ENCODE measurements at places on chromosomes 16 and 17. TPM values are rescaled to one million over a fixed set of nuclear protein-coding genes. Genes with fewer than 3 reads are reported as not detected.
A peak's percentile ranks its signal among the peaks of the same experiment; 100 is the strongest.

The TBC1D3K gene
- 0.43 TPM for total RNA-seq

The ZG16 gene
- not detected for total RNA-seq

The CLEC3A gene
- not detected for total RNA-seq

The PYCARD gene
- 17.2 TPM for total RNA-seq

The TNP2 gene
- not detected for total RNA-seq

The ELMO3 gene
- 0.61 TPM for total RNA-seq

The GLIS2 gene
- total RNA-seq = 0.80 TPM

The MT1A gene
- total RNA-seq = not detected

DNA sequence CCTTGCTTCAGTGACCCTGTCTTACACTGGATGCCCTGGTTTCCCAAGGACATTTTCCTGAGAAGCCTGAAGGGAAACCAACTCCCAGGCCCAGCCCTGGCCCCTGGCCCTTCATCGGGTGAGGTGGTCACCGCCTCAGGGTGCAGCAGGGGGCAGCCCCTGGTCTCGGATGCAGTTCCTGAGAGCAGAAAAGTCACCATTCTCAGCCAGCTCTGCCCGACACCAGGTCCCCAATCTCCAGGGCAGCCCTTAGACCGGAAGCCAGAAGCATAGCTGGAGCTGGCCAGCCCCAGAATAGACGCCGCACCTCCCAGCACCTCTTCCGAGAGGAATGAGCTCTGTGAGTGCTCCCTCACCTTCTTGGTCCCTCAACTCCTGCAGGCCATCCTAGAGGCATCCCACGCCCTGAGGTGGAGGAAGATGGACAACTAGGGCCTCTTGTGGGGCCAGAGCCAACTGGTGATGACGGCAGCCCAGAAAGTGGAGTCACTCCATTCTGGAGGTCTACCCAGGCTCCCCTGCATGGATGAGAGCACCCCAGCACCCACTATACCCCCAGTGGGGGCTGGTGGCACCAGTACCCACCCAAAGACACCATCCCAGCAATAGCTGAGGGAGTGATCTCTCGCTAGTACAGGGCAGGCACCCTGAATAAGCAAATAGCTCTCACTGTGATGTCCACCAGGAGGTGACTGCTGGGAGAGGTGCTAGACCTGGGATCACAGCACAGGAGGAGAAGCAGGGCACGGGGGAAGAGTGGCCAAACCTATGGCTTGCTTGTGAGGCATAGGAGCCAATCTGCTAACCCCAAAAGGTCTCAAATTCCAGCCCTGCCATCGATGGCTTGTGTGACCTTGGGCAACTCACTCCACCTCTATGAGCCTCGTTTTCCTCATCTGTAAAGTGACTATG is 56.2 kb downstream of the TK2 start:
- DNase-seq = no peak

- DNase-seq = no peak
Measured at GRCh38 chr17:3727041-3727440, 3.3 kb downstream of the HASPIN start.

DNA sequence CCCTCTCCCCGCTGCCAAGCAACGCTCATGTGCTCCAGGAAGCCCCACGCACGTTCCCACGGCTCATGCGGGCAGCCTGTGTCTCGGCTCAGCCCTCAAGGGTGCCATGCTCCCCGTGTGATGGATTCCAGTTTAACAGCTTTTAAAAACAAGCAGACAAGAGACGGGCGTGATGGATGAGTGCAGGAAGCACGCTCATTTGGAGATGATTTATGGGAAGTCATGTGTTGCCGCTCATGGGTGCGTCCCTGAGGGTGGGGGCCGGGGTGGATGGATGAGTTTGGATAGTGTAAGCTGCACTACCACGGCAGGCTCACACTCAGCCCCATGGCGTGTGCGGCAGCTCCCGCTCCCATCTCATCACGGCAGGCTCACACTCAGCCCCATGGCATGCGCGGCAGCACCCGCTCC is 132.8 kb downstream of the RBFOX3 start:
- DNase-seq = no peak

DNA sequence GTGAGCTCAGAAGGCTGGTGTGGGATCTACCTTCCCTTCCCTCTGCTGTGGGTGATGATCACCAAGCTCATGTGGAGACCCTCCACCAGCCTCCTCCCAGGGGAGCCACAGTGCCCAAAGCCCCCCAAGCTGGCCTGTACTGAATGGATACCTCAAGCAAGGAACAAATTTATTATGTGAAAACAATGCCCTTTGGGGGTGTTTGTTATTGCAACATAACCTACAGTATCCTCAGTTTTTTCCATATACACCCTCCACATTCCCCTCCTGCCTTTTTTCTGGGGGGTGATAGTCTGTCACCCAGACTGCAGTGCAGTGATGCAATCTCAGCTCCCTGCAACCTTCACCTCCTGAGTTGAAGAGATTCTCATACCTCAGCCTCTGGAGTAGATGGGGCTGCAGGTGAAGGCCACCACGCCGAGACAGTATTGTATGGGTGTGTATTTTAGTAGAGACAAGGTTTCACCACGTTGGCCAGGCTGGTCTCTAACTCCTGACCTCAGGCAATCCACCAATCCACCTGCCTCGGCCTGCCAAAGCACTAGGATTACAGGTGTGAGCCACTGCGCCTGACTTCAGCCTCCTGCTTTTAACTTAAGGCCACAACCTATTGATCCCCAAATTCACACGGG is 215.9 kb downstream of the CPPED1 start:
- DNase-seq = no peak

- no peak for DNase-seq
Measured at GRCh38 chr16:89600956-89601355, 12.5 kb upstream of the DPEP1 start.

- no peak for DNase-seq
Measured at GRCh38 chr17:12567077-12568053, 98.3 kb upstream of the MYOCD start.

GRCh38 chr17:42286411-42287221 is 1.7 kb upstream of the STAT5A start:
- no peak for DNase-seq

DNA sequence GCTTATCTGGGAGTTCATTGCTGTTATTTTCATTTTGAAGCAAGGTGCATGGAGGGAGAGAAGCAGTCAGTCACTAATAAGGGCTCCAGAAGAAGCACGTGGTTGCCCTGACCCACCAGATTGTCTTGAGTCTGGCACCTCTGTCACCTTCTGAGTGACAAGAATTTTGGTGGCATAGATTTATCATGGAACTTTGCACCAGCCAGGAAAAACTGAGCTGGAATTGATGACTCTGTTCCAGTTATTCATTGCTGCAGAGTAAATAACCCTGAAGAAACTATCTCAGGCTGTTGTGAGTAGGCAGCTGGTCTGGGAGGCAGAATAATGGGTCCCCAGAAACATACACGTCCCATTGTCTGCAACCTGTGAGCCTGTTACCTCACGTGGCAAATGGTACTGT is 44.8 kb downstream of the HSD17B2 start:
- no peak for DNase-seq

DNA sequence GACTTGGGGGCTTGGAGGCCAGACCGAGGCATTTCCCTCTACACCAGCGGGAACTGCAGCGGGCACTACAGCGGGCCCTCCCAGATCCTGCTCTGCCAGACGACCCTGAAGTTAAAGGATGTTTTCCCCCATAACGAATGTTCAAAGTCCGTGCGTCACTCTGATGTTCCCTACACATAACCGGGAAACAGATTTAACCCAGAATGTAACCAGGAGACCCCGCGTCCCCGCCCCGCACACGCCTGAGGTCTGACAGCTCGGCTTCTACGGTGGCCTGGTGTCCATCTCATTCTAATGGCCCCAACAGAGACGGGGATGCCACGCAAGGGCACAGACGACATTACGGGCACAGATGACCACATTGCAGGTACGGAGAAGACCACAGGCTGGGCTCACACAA is 31.7 kb upstream of the RHOT1 start:
- DNase-seq = no peak

GRCh38 chr16:10600782-10601443 is 20.5 kb upstream of the EMP2 start:
- DNase-seq = no peak

- DNase-seq = no peak
Measured at GRCh38 chr17:36136036-36136435, 32.4 kb downstream of the CCL4 start.

- DNase-seq = no peak
Measured at GRCh38 chr17:80168371-80168770, 1.5 kb upstream of the CARD14 start.

- peak; percentile 52 for DNase-seq
Measured at GRCh38 chr16:56298948-56299596, 107.8 kb downstream of the GNAO1 start.

DNA sequence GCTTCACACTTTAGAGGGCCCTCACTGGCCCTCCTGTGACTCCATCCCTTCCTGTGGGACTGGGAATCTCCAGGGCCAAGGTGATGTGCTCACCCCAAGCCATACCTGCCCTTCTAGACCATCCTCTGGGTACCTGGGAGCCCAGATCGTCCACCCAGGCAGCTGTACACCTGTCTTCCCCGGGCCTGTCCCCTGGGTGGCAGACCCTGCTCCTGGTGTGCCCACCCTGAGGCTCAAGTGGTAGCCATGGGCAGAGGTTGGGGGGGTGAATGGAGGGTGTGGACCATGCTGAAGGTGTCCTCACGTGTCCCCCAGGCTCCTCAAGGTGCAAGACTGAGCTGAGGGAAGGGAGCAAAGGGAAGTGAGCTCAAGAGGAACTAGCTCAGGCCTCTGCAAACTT is 9.3 kb downstream of the CLEC10A start:
- no peak for DNase-seq
